Activated T-helper 1 cell treated with anti-CD3 and anti-CD28 coated beads, Interleukin-2, amount 50 U/mL, for 16 hours (primary cell): ENCODE measurements at places on chromosomes 7 and 10.

GRCh38 chr7:151867912-151868311, 9.0 kb downstream of the PRKAG2 start:
- no peak for DNase-seq

DNA sequence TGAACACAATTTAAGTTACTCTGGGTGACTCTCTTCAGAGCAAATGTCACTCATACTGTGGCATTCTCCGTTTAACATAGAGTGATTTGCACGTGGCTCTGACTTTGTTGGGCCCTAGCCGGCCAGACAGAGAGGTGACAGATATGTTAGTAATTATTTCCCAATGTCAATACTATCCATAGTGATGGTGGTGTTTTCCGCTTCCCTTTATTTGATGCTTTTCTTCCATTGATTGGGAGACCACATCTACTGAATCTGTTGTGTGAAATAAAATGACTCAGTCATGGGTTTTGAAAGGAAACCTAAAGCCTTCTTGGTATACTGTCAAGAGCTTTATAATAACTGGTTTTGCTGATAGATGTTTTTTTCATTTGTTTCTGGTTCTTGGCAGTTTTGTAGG, 7.4 kb downstream of the AVL9 start:
- DNase-seq = no peak

DNA sequence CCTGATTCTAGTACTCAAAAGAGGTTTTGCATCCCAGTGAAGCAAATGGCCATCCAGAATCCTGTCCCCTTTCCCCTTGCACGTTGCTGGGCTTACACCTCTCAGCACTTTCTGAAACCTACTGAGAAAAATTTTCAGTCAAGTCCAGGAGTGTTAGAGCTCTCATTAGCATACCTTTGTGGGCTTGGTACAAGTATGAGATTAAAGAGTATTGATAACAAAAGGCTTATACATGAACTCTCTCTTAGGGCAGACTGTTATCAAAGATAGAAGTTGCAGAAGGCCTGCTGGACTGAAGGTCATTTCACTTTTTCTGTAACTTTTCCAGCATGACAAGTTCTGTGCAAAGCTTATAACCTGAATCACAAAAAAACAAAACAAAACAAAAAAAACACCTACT, at the start of gene ASAH2:
Gene ASAH2, minus strand, starts transcription at position 123 of the 400 bp plus-strand sequence. CDS start 2,906 bp downstream, outside the sequence.
- DNase-seq = no peak

- DNase-seq = peak; percentile 91
Measured at GRCh38 chr7:129501760-129502707, at the start of gene SMKR1. TSS of gene SMKR1 (plus strand) at chr7:129502531. CDS start at chr7:129502825, 294 bp downstream.

DNA sequence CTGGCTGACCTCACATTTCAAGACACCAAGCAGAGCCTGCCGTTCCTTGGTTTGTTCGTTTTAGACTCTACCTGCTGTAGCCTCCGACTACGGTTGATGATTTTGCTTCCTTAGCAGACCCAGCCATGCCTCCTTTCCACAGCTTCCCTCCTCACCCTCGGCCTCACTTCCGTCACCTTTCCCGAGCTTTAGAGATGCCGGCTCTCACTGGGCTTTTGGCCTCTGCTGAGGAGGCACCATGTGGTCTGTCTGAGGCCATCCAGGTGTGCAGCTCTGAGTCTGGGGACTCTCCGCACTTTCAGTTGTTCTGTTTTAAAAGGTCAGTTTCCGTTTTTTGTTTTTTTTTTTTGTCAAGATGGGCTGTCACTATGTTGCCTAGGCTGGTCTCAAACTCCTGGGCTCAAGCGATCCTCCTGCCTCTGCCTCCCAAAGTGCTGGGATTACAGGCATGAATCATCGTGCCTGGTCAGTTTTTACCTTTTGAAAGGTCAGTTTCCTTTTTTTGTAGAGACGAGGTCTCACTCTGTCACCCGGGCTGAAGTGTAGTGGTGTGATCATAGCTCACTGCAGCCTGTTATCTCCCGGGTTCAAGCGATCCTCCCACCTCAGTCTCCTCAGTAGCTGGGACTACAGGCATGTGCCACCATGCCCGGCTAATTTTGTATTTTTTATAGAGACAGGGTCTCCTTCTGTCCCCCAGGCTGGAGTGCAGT, 11.7 kb downstream of the ORAI2 start:
- DNase-seq = no peak

GRCh38 chr7:142024547-142024946, 28.9 kb downstream of the MGAM start:
- DNase-seq = no peak

- DNase-seq = no peak
Measured at GRCh38 chr10:131920151-131920550, 19.3 kb downstream of the PPP2R2D start.

DNA sequence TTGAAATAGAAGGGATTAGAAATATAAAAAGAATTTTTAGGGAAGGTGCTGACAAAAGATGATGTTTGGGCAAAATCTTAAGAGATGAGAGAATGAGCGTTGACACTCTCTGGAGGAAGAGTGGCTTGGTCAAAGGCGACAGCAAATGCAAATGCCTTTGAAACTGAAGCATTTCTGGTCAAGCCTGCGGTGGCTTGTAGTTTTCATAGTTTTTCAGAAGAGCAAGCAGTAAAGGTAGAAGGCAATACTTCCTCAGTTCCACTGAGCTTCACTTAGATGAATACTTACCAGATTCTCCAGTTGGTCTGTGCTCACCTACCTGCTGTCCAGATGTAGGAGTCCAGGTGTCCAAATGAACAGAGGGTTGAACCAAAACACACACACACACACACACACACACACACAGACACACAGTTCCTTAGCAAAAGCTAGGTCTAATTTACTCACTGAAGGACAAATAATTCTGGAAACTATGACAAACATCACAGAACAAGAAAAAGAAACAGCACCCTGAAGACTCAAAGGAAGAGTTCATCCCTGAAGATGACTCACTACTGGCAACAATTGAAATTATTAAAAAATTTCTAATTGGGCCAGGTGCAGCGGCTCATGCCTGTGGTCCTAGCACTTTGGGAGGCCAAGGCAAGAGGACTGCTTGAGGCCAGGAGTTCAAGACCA, 12.1 kb upstream of the STK17A start:
- no peak for DNase-seq

GRCh38 chr7:155456738-155457543, 988 bp upstream of the EN2 start:
- DNase-seq = no peak

DNA sequence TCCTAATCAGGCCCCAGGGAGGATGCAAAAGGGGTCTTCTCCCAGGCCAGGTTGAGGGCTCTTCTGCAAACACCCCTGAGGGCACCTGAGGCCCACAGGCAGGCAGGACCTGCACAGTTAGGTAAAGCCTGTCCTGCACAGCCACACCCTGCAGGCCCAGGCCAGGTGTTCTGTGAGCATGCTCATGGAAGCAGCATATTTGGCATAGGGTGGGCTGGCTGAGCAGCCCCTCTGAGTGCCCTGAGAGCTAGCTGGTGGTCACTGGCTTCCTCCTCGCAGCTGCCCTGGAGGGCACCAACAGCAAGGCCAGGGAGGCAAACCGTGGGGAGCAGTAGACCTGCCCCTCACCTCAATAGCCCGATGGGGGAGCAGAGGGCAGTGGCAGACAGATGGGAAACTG, 3.7 kb upstream of the RET start:
- DNase-seq = no peak

- DNase-seq = no peak
Measured at GRCh38 chr10:78254013-78254412, 220.3 kb downstream of the RPS24 start.
